Stimulated activated CD8-positive, alpha-beta memory T cell treated with anti-CD3 and anti-CD28 coated beads, Interleukin-15, amount 100 ng/mL, for 48 hours (primary cell): ENCODE measurements at places on chromosomes 2 and 18.

DNA sequence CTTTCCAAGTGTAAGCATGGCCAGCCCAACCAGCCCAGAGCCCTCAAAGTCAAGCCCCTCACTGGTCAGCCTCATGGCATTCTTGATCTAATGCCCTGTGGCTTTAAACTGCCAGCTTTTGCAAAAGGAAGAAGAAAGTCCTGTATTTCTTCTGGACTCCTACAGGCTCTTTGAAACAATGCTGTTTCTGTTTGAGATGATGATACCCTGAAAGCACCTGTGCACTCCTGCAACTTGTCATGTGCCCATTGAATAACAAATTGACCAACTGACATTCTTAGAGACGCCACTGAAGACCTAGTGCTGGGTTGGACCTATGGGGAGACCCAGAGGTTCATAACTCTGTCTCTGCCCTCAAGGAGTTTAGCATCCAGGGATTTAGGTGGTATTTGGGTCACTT lies 82.0 kb upstream of the MSH2 start:
- no peak for DNase-seq

DNA sequence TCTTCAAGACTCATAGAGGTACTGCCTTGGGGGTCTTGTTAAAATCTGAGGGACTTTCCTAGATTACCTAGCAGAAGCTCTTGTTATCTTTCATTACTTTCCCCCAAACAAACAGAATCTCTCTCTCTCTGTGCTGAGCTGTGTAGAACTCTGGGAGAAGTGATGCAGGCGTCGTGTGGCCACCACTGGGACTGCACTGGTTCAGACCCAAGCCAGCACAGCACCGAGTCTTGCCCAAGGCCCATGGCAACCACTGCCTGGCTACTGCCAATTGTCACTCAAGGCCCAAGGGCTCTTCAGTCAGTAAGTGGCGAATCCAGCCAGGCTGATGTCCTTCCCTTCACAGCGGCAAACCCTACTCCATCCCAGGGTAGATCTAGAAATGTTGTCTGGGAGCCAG lies 28.6 kb downstream of the PPP1R1C start:
- DNase-seq, result no peak

GRCh38 chr2:65263262-65263661 lies 35.6 kb downstream of the ACTR2 start:
- no peak for DNase-seq

- DNase-seq, result no peak
Observed at GRCh38 chr2:158635961-158636601, 159.0 kb upstream of the DAPL1 start.

DNA sequence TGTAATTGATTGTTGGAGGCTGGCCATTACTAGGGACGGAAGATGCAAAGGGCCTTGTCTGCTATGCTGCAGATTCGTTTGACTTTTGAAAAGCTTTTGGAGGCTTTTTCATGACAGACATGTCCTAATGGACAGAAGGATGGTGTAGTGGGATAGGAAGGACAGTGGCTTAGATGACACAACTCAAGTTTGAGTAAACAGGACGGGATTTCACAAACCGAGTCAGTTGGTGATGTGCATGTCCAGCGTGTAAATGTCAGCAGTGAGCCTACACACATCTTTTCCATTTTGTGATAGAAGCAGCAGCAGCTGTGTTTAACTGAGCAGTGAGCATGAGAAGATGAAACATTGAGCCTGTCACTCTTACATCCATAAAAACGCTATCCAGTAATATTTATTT lies 76.0 kb downstream of the NCK2 start:
- no peak for DNase-seq

DNA sequence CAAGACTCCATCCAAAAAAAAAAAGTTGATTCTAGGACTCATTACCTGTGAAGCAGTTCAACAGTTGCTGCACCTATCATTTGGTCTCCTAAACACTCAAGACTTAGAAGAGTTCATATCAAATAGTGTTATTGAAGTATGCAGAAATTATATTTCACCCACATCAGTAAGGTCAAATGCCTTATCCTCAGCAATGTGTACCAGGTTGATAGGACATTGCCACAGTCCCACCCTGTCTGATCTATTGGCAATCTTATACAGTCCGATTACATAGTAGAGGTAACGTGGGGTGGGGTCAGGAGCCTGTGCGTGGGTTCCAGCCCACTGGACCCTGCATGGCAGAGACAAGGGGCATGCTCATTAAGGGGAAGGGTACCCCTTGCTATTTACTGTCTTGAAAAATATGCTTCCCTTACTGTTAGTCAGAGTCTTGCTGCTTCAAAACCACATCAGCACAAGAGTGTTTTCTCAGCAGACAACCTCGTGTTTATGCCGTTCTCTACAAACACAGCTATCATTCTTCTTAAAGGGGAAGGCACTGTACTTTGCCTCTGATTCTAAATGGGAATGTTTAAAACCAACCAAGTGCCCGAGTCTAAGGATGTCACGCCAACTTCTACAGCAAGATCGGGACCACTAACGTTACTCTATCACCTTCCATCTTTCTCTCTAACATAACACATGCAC lies 115.2 kb downstream of the MTCL1 start:
- no peak for DNase-seq

DNA sequence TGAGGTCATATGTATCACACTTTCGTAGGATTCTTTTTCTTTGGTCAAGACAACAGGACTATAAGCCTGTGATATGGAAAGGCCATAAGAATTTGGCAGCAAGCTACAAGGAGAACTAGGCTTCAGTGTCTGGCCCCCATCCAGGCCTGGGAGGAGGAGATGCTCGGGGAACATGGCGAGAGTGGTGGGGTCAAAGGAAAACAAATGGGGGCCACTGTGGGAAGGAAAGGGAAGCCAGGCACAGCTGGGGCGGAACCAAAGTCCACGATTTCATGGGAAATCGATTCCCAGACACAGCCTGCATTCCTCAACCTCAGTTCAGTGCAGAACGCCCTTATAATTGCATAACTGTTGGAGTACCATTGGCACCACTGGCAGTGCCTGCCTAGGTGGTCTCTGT lies 58.2 kb downstream of the MBP start:
- no peak for DNase-seq

DNA sequence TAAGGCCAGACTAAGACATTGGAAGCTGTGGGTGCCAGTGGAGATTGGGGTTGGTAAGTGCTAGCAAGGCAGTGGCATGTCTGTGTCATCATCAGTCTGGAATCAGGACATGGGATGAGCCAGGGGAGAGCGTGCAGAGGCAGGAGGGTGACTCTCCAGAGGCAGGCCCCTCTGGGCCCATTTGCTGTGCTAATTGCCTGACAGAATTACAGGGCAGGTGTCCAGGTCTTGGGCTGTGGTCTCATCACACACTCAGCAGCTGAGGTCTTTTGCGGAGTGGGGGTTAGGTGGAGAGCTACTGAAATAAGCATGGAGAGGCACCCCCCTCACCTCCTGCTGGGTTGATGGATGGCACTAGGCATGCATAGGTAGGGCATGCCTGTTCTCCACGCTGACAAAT lies 57.4 kb downstream of the CELF4 start:
- DNase-seq, result no peak

DNA sequence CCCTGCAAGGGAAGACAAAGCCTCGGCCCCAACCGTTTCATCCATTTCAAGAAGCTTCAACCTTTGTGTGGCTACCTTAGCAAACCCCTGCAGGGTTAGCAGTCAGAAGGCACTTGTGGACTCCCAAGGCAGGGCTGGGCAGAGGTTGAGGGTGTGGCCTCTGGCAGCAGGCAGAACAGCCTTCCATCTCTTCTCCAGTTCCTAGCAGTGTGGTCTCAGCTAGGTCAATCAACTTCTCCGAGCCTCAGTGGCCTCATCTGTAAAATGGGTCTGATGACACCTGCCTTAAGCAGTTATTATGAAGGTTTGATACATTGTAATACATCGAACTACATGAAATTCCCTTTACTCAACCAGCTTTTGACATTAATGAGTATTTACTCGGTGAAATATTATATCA lies 6.8 kb upstream of the PRSS56 start:
- DNase-seq, result no peak

DNA sequence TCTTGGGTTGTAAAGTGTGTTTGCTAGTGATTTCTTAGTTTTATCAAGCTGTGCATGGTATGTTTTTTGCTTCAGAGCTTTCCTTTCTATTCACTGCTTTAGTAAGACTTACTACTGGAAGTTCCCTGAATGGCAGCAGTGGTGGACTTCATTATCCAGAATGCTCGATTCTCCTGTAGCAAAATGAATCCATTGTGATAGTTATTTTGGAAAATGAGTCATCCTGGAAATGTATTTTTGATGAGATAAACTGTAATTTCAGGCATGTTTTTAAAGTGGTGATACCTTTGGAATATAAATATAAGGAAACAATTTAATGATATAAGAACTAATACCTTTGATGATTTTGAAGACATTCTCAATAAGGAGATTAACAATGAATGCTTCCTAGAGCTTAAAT lies 387.1 kb downstream of the PTPRM start:
- DNase-seq, result no peak

DNA sequence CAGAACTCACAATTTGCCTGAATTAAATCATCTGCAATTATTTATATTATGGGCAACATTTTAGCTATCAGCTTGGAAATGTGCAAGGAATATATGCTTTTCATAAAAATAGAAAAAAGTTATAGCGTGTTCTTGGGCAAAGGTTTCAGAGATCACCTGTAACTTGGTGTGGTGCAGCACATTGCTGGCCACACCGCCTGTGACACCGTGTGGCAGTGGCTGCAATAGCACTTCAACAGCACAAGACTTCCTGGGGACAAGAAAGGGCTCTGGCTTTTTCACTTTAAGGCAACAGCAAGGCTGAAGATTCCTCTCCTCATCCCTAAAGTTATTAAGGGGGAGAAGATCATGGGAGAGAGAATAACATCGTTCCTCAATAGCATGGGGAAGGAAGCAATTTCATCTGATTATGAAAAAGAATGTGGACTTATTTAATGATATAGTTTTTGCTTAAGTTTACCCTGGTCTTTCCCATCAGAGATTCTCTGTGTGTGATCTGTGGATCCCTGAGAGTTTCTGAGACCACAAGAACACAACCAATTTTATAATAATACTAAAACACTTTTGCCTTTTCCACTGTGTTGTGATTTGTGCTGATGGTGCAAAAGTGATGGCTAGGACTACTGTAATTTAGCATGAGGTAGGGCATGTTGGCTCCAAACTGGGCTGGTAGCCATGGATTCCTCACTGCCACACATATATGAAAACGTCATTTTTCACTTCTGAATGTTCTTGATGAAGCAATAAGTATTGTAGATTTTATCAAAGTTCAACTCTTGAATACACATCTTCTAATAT lies 15.0 kb upstream of the SERPINB3 start:
- DNase-seq, result no peak

DNA sequence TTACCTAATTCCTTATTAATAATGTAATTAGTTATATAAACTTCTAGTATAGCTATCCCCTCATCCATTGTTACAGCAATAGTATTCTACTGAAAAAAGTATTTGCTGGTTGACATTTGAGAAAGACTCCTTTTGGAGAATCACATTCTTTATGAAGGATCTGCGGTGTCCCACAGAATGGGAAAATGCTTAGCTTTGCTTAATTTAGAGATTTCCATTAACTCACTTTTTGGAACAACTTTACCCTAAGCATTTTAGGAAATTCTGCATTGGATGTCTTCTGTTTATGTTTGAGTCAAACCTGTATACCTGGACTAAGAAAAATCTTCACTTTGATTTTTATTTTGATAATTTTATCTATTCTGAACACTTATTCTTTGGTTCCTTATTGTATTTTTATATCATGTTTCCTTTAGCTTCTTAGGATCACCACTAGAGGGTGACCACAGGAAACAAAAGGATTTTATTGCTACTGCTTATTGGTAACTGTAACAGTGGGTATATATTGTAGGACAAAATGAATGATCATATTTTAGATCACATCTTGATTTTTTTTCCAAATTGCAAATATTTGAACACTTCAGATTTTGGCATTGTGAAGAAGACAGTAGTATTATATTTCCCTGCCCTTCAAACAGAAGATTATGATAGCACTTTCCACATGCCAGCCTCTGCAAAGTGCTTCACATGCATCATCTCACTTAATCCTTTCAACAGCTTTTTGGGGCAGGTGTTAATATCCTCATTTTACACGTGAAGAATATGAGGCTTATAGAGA lies 79.6 kb downstream of the MIB1 start:
- no peak for DNase-seq

DNA sequence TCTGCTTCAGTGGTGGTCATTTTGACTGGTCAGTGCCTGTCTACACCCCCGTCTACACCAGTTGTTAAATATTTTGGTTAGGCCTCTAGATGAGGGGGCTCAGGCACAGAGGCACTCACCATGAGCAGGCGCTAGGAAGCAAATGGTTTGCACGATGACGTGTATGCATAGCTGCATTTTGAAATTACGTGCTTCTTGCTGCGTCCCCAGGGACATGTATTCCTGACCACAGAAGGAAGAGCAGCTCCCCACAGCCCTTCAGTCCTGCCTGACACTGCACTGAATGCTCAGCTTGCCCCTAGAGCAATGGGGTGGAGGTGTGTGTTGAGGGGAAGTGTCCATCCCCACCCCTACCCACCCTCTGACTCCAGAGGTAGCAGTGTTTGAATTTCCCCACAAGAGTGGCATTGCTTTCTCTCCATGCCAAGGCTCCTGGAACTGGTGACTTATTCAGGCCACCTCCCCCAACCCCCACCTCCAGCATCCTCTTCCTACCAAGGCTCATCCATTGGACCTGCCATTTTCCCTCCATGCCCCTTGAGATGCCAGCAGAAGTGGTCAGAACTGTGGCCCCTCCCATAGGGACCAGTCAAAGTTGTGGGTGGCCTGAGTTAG lies 11.4 kb upstream of the ZAP70 start:
- no peak for DNase-seq

DNA sequence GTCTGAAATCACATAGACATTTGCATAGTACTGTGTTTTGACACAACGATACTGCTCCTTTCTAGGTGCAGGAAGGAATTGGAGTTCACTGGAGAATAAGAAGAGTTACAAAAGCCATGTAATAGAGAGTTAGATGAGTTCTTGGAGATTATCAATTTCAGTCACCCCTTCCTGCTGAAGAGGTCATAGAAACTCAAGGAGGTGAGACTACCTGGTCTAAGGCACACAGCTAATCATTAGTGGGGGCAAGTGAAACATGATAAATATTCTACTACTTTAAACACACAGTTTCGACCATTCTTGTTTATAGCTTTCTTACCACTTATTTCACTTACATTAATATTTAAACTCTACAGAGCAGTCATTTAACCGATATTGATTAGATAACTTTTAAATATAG lies 286.9 kb upstream of the NXPH2 start:
- DNase-seq, result no peak

DNA sequence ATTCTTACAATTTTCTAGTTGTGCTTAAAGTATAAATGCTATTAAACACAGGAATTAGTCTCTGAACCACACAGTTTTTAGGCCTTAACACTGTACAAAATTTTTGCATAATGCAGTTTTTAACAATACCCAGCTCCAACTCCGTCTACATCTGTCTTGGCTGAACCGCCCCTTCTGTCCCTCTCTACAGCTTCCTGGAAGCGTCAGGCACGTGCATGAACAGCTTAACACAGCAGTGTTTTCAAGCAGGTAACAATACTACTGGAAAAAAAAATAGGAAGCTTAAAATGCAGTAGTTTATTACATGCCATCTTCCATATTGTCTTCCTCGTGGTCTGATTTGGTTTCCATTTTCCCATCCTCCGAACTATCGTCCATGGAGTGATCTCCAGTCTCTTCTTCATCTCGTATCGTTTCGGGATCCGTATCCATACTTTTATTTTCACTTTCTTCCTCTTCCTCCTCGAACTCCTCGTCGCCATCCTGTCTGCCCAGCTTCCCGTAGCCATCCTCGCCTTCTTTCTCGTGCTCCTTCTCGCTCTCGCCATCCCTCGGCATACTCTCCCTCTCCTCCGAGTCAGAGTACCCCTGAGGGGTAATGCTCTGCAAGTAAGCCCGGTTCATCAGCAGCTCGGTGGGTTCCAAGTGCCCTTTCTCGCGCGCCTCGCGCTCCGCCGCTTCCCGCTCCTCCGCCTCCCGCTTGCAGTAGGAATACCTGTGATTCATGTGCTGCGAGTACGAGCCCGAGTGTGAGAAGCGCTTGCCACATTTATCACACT lies 130.6 kb downstream of the ZEB2 start:
- DNase-seq, result no peak
